ENCODE measurements at places on chromosomes 2 and 18.

- no peak for DNase-seq
Observed at GRCh38 chr2:181305301-181306123, 151.7 kb upstream of the ITGA4 start.

- no peak for DNase-seq
Observed at GRCh38 chr18:31591628-31592027, at the start of gene TTR. TTR (plus strand) TSS chr18:31591877; CDS start chr18:31591903, 26 bp downstream.

- no peak for DNase-seq
Observed at GRCh38 chr2:233025706-233026105, 6.8 kb upstream of the NEU2 start.

DNA sequence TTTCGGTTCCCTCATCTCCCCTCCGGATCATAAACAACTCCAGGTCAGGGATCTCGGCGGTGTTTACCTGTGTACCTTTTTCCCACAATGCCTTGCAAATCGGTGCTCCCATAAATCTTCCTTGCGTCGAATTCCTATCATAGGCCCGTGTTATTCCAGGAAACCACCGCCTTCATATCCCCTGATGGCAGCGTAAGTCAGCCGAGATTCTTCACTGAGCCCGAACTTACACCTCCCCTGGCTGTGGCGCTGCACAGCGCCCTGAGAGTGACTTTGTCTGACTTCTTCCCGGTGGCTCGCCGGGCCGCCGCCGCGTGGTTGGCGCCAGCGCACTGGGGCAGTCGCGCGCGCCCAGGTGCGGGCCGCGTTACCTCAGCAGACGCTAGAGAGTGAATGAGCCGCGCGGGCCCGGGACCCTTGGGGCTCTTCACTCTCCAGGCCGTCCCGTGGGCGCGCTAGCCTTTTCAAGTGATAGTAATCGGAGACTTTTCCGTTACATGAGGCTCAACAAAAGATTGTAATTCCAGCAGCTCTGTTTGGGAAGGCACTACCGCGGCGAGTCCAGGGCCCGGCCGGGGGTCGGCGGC, 101.6 kb downstream of the SPTBN1 start:
- DNase-seq = no peak

DNA sequence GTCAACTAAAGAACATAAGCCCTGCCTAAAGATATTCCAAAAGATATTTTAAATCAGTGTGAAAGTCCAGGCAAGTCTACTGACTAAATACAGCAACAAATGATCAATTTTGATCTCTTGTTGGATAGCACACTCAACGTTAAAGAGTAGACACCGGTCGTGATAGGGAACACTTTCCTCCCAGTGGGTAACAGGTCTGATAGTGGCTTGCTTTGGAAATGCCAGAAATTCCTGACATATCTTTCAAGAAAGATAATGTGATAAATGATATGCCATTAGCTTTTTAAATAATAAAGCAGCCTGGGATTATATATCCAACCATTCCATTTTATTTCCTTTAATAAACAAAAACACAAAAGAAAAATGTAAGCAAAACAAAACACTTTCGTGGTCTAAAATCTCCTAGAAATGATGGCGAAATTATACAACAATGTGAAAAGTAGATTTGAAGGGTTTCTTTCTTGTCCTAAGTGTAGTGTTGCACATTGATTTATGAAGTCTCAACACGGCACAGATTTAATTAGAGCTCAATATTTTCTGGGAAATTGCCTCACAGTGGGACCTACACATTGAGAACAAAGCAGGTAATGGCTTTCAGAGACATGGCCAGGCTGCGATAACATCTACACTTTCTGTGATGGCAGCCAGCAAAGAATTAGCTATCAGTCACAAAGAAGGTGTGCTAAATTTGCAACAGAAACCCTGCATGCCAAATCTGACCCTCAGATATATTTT, 158.6 kb downstream of the PPP1R1C start:
- DNase-seq = no peak

DNA sequence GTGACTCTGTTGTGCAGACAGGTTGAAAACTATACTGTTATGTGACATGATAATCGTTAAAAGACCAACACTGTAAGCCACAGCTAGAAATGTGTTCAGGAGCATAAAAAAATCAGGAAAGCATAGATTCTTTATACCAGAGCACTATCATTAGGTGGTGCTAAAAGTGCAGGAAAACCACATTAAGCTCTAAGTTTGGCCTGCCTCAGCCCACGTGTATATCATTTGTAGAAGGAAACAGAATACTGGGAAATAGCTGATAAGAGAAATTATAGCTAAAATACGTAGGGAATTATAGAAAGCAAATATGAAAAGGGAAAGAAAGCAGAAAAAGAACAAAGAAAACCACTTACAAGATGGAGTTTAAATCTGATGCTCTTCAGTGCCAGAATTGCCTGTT, 26.5 kb upstream of the C2orf74 start:
- DNase-seq = peak; percentile 11

DNA sequence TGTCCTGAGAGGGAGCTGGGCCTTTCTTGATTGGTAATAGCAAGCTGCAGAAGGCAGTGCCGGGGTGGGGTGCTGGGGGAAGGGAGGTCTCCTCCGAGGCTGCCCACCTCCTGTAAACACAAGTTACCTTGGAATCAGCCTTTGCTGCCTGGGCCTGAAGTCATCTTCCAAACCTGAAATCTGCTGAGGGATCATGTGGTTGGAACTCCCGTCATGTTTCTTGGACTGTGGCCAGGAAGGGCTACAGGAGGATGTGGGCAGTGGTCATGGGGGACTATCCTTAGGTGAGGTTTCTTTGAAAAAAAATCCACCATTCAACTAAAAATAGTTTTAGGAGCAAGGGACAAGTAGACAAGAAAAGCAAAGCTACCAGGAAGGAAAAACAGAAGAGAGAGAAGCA, 74.2 kb downstream of the CDK15 start:
- no peak for DNase-seq

- DNase-seq = no peak
Observed at GRCh38 chr2:41182961-41183360, 731.1 kb upstream of the SLC8A1 start.

GRCh38 chr2:196783431-196784094, 15.9 kb downstream of the GTF3C3 start:
- no peak for DNase-seq

Measured in pulmonary artery endothelial cell (primary cell).